ENCODE measurements at places on chromosomes 11 and 22.

DNA sequence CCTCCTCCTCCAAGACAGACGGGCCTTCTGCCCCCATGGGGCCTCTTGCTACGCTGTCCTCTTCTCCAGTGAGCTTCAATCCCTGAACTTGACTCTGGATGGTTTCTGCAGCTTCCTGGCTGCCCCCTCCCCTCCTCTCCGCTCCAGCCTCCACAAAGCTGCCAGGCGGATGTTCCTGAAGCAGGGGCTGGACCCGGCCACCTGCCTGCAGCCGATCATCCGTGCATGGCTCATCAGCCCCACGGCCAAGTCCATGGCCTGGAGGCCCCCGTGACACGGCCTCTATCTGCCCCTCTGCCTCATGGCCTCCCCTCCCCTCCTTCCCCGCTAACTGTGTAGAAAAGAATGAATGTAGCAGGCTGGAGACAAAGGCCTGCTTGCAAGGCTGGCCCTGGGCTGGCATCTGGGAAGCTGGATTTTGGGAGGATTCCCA, 6.8 kb upstream of the SUN2 start:
- no peak for DNase-seq

- no peak for DNase-seq
Measured at GRCh38 chr11:35810045-35810645, 133.7 kb upstream of the LDLRAD3 start.

- DNase-seq, result no peak
Measured at GRCh38 chr11:122071709-122072202, 44.3 kb downstream of the BLID start.

DNA sequence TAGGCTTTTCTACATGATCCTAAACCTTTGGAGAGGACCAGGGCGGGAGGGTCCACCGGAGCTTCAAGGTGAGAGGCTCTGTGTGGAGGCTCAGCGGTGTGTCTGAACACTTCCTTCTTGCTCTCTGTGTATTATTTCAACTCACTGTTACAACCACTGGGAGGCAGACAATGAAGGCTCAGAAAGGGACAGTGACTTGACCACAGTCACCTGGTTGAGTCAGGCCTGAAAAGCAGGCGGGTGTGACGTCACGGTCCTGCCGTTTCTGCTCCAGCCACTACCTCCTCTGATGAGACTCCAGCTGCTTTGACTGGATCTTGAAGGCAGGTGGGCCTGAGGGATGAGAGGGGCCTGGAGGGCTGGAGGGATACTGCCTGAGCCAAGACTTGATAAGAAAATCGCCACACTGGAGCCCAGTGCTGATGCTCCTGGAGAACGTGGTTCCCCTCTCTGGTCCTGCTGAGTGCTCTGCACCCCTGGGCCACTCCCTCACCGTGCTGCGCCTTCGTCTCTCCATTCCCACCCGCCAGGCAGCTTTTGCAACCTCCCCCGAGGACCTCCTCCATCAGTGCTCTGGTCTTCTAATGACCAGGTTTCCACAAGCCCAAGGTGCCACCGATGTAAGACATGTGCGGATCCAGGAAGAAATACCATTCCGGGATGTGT, 27.9 kb downstream of the KCNC1 start:
- DNase-seq, result no peak

DNA sequence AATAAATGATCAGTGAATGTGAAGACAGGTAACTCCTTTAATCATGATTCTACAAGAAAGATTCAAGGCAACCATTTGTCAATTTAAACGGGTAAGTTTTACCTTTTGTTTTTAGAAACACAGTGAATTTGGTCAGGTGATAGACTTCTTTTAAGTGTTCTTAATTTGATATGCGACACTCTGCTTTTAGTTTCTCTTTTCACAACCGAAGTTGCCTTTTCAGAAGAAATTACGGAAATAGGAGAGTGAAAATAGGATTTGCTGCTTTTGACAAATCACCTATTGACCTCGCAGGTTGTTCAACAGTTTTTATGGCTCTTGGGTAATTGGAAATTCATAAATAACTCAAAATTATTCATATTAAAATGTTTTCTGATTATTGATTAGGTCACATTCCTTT, 142.1 kb downstream of the CNTN5 start:
- DNase-seq, result no peak

GRCh38 chr22:50057278-50058060, 629 bp downstream of the TTLL8 start:
- no peak for DNase-seq

DNA sequence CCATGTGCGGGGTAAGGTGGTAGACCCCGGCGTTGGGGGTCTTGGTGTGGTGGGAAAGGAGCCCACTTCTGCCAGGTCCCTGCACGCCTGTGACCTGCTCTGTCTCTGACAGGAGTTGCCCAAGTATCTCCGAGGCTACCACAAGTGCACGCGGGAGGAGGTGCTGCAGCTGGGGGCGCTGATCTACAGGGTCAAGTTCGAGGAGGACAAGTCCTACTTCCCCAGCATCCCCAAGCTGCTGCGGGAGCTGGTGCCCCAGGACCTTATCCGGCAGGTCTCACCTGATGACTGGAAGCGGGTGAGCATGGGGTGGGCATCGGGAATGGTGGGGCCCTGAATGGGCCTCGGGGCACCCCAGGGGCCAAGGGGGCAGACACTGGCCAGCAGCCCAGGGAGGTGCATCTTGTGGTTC, 83.0 kb downstream of the MYO7A start:
- no peak for DNase-seq

All from NCI-H1417 (cell line).